Muscle of back (tissue), 13 donors: ENCODE measurements at places on chromosomes 4 and X.

GRCh38 chrX:81367291-81367690 is 165.4 kb downstream of the SH3BGRL start:
- DNase-seq, result no peak

DNA sequence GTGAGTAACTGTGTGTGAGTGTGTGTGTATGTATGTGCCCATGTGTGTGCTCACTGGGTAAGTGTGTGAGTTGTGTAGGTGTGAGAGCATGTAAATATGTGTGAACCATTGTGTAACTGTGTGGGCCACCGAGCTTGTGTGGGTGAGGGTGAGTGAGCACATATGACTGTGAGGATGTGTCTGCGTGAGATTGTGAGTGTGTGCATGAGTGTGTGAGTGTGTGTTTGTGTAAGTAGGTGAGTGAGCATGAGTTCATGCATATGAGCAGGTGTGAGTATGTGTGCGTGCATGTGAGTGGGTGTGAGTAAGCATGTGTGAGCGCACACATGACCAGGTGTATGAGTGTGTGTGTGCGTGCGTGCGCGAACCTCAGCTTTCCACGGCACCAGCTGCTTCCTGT is 1.4 kb upstream of the ATP2B3 start:
- no peak for DNase-seq

DNA sequence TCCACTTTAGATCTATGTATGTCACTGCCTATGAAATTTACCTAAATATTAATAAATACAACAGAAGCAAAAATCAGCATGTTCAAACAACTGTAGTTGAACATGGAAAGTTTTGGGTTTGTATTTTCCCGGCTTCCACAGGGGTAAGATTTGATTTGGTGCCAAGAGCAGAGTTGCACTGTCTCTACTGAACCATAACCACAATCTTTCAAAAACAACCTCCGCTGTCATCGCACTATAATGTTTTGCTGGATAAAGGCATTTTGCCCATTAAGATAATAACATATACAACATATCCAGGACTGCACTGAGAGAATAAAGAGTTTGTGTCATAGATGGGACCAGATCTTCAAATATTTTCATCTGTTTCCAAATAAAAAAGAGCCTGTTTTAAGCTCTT is 94.9 kb downstream of the TENM3 start:
- no peak for DNase-seq

DNA sequence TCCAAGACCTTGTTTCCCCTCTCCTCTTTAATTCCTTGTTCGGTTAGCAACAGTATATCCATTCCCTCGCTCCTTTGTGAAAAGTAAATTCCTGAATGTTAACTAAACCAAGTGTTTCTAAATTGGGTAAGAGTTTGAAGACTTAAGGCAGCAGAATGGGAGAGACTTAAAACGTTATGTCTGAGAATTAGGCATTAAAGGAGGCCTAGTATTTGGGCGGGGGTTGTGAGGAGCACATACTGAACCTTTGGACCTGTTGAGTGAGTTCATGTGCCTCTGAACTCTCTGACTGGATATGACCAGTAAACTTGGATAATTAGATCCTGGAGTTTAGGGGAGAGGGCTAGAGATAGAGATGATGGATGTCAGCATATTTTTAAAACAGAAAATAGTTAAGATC is 1.2 kb downstream of the MSMO1 start:
- no peak for DNase-seq

GRCh38 chr4:3285558-3286334 is 7.1 kb upstream of the RGS12 start:
- DNase-seq, result no peak

GRCh38 chr4:1744552-1744951 is 23.2 kb downstream of the TACC3 start:
- DNase-seq, result no peak

GRCh38 chrX:118507766-118508165 is 12.2 kb downstream of the DOCK11 start:
- no peak for DNase-seq
